ENCODE measurements at places on chromosomes 2 and 18.

DNA sequence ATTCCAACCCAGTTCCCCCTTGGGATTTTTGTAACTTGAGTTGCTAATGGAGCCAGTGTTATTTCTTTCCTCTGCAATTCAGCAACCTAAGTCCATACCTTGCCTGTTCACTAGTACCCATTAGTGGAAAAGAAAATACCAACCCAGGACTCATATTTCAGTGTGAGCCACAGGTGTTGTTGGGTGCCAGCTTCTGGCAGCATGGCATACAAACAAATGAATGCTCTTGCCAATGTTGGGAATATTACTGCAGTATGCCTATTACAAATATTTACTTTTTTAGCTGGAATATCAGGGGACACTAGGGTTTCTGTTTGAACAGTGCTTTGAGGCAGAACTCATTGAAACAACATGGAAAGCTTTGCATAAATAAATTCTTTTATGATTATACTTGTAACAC lies 130.2 kb downstream of the NCKAP5 start:
- DNase-seq, result no peak

GRCh38 chr2:199751492-199752120 lies 99.4 kb downstream of the FTCDNL1 start:
- no peak for DNase-seq

GRCh38 chr18:75066936-75067335 lies 142.0 kb downstream of the PTGR3 start:
- DNase-seq, result no peak

GRCh38 chr2:164710837-164711765 lies 89.8 kb upstream of the GRB14 start:
- no peak for DNase-seq

- DNase-seq, result no peak
Measured at GRCh38 chr2:135144343-135144742, 92.3 kb downstream of the RAB3GAP1 start.

GRCh38 chr2:182649316-182649715 lies 66.7 kb upstream of the DNAJC10 start:
- DNase-seq, result no peak

- no peak for DNase-seq
Measured at GRCh38 chr2:505941-506340, 171.3 kb downstream of the TMEM18 start.

DNA sequence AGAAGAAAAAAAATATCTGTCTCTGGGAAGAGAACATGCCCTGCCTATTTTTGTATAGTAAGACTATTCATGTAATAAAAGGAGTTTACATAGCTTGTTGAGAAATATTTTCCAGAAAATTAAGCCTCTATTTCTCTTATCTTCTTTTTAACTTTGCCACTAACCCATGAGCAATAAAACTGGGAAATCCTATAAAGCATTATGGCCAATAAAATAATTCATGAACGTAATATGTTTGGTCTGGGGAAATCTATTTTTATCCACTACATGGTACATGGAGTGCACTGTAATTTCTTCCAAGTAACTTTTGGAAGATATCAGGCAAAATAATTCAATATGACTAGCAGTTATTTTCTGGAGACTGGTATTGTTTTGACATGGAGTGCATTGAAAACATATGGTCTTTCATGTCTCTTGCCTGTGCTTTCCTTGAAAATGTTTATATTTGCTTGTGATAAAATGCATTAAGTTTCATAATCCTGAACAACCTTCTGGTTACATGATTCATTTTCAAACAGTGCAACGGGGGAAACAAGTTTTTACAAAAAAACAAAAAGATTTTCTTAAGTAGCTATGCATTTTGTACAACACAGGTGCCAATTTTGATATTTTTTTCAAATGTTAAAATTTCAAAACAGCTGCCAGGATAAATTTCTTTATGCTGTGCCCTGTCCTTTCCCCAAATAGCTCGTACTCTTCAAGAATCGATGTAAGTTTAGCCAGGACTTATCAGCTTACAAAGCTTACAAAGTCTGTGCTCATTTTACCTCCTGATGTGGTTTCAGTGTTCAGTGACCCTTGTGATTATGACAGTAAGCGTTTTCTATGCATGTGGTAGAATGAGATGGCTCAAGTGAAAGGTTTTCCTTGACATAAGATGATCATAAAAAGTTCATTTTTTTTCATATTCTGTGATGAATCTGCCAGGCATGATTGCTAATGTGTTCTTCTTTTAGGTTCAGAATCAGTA lies 194.5 kb downstream of the UBE2E3 start:
- DNase-seq, result no peak

GRCh38 chr2:204207866-204208265 lies 271.3 kb downstream of the ICOS start:
- DNase-seq, result no peak

DNA sequence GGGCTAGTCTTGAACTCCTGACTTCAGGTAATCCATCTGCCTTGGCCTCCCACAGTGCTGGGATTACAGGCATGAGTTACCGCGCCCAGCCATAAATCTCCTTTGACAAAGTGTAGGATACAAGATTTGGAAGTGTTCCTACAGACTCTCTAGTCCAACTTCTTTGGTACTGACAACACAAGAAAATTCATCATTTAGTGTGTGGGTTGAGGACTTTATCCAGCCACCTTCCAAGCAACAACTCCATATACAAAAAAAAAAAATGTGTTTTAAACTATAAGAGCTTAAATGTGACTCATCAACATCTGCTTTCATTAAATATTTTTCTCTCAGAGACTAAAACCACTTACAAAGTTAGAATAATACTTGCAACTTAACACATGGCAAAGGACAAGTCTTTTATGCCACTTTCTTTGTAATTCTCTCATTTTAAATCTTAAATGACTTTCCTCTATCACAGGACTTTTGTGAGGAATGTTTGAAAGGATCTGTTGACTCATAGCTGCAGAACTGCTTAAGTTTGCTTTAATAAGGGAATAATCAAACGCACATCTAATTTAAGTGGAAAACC lies 46.2 kb upstream of the ITGAV start:
- DNase-seq, result no peak

DNA sequence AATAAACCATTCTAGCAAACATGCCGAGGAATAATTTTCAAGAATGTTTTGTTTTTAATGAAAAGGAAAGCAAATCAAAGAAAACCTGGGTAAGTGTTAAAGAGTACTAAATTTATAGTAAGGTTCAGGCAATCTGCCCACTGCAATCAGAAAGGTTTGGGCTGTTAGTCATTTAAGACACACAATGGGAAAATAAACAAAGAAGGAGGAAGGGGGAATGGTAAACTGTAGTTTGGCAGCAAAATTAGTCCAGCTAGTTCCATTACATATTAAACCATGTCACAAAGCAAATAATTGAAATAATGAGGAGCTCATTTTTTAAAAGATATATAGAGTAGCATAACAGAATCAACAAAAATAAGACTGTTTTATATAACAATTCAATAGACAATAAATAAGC lies 87.5 kb upstream of the COPS8 start:
- no peak for DNase-seq

DNA sequence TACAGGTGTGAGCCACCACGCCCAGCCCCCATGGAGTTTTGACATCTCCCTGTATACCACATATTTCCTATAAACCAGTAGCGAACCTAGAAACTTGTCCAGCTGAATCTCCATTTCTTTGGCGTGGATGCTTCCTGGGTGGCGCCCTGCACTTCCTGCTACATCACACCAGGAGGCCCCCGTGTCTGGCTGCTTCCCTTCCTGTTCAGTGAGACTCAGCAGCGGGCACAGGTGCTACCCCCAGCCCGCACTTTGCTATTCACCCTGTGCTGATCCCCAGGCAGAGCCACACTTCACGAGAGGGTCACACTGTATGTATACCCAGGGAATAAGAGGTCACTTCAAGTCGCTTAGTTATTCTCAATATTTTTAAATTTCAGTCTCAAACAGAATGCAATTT lies 35.0 kb downstream of the CYP27C1 start:
- DNase-seq, result no peak

GRCh38 chr2:120592084-120592483 lies 143.6 kb upstream of the GLI2 start:
- no peak for DNase-seq

DNA sequence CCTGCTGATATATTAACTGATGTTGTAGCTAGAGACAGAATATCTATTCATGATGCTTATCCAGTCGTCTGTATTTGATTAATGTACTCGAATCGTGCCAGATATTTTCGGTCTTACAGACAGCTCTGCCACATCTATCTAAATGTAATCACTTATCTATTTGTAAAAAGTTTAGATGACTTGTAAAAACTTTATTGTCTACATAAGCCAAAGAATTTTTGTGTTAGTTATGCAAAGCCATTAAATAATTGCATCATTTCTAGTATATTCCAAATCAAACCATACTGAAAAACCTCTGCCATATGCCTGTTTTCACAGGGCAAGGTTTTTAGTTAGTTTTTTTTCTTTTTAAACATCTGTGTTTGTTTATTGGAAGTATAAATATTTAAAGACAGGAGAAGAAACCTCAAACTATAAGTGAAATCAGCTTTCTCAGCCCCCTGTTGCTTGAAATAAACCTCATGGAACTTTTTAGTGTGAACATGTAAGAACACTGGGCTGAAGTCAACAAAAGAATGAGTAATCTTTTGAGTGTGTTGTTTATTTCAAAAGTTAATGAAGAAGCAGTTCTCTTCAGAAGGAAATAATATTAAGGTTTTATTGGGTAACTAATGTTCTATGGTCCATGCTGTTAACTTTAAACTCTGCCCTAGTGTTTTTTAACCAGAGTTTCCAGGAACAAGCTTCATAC lies 657.6 kb upstream of the SYT4 start:
- no peak for DNase-seq

- no peak for DNase-seq
Measured at GRCh38 chr2:43265421-43265820, 39.0 kb upstream of the ZFP36L2 start.

GRCh38 chr2:136013136-136013685 lies 27.8 kb upstream of the DARS1 start:
- DNase-seq, result no peak

DNA sequence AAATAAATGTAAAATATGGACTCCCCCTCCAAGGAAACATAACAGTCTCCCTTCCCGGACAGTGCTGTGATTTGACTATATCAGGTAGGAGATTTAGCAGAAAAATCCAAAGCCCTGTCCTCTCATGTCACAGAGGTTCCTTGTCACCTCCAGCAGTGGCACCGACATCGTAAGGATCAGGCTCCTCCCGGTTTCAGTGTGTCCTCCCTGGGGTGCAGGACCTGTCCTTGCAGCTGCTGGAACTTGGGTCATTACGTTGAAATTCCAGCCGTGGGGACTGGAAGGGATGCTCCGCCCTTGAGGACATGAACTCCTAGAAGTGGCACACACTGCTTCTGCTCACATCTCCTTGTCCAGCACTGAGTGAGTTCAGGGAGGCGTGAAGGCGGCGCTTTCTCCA lies 101.1 kb upstream of the ODC1 start:
- no peak for DNase-seq

GRCh38 chr2:157830696-157831570 lies 45.2 kb downstream of the ACVR1 start:
- DNase-seq, result no peak

DNA sequence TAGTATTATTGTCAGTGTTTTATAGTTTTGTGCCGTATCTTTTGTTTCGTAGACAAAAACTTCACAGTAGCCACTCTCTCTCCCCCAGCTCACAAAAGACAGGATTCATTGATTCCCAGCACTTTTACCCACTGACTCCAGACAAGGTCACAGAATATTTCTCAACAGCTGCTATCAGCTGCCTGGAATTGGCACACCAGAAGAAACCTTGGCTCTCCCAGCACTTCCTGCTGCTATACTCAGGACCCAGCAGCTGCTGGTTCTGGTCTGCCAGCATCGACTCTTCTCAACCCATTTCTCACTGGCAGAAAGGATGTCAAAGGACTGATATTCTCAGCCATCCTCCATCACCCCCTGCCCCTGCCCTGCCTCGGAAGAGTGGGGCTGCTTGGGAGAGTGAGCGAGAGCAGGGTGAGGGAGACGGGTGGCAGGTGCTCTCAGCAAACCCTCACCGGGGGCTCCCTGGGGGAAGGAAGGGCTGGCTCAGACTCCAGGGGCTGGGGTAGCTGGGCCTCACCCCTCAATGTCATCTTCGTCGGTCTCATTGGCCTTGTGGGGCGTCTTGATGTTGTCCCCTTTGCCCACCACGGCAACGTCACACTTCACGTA lies 6.1 kb upstream of the OTOF start:
- no peak for DNase-seq

DNA sequence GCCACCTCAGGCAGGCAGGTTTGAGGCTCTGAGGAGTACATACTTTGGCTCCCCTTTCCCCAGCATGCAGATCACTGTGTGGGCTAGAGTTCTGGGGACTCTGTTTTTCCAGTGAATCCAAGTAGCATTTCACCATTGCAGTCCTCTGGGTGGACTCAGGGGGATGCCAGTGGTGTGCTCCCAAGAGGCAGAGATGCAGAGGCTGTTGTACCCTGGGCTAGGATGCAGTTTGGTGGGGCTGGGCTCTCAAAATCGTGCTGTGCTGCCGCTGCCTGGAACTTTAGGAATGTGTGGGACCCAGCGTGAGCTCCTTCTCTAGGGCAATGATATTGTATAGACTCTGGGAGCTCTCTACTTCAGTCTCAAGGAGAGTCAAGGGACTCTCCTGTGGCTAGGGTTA lies 104.9 kb downstream of the MYO3B start:
- no peak for DNase-seq

GRCh38 chr2:287911-288757 lies at the start of gene ALKAL2:
Gene ALKAL2 (minus strand): TSS chr2:288091. CDS start chr2:287835, 256 bp downstream.
- no peak for DNase-seq

GRCh38 chr2:145096582-145096981 lies 576.7 kb upstream of the ZEB2 start:
- no peak for DNase-seq

Data from CD4-positive, alpha-beta T cell treated with Interleukin-10 for 1 hour (primary cell).